ENCODE measurements at places on chromosomes 5 and 9.

GRCh38 chr5:126645132-126645531, 44.4 kb downstream of the PHAX start:
- DNase-seq: no peak

GRCh38 chr9:13728131-13728530, 448.6 kb upstream of the MPDZ start:
- no peak for DNase-seq

- no peak for DNase-seq
Measured at GRCh38 chr9:99852617-99853016, 30.9 kb downstream of the NR4A3 start.

DNA sequence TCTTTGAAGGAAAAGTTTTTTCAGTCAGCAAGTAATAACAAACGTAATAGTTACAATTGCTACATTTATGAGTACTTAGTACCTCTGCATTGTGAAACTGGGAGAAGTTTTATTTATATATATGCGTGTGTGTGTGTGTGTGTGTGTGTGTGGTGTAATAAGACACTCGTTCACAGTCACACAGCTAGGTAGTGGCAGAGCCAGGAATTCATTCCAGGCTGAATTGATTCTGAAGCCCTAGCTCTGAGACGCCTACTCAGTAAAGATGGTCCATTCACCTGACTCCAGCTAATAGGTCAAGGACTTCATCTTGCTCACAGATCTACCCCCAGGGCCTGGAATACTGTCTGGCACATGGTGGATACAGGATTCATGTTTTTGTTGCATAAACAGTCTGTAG, 13.6 kb upstream of the CAST start:
- no peak for DNase-seq

GRCh38 chr5:19685473-19685872, 302.5 kb downstream of the CDH18 start:
- DNase-seq: no peak
